ENCODE measurements at places on chromosomes 12 and 14.

- no peak for DNase-seq
Measured at GRCh38 chr12:26455936-26456574, 260.7 kb downstream of the SSPN start.

GRCh38 chr12:81465876-81466275, 293.3 kb downstream of the PPFIA2 start:
- DNase-seq, result no peak

DNA sequence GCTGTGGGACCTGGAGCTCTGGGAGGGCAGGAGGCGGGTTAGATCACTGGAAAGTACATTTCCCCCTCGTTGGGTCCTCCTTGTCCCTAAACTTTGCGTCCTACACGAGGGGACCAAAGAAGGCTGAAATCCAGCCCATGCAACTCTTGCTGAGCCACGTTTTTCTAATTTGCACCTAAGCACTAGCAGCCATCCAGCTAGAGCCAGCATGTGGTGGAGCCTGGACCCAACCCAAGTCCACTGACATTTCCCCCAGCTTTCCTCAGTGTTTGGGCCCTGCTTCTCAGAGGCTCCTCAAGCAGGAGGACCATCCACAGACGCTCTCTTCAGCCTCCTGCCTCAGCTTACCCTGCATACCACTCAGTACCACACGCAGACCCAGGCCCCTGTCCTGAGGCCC, 49.7 kb downstream of the TSPAN11 start:
- DNase-seq, result no peak

- no peak for DNase-seq
Measured at GRCh38 chr14:95189367-95190132, 32.2 kb upstream of the DICER1 start.

- DNase-seq, result no peak
Measured at GRCh38 chr14:59347915-59348314, 117.3 kb downstream of the GPR135 start.

GRCh38 chr14:103871596-103872480, 24.5 kb upstream of the PPP1R13B start:
- DNase-seq, result no peak

DNA sequence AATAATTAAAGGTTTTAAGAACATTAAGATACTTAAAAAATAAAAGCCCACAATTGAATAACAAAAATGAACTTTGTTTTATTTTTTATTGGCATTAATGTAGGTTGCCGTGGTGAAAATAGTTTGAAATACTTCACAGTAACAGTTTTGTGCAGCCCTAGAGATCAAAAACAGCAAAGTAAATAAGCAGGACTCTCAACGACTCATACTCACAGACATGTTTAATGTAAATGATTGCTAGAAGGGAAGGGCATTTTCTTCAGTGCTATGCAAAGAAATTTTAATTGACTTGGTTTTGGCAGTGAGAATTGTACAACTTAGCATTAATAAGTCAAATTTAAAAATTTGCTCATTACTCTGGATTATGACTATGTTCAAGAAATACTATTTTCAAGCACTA, 16.0 kb downstream of the TRMT5 start:
- DNase-seq, result no peak

GRCh38 chr14:96053600-96054381, 14.6 kb downstream of the C14orf132 start:
- DNase-seq, result peak; percentile 74

DNA sequence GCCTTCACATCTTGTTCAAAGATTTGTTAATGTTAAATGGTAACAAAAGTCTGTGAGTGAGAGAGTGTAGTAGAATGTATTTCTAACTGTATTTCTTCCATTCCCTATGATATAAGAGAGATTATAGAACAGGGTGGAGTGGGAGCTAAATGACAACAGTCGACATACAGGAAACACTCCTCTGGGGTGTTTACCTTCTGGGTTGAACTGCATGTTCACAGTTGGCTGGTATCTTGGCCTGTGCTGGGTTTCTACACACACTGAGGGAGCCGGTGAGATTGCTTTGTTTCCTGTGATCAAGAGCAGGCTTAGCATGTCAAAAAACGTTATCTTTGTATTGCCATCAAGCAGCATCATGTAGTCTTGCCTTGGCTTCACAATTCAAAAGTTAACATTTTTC, 274.3 kb upstream of the FAR2 start:
- no peak for DNase-seq

- DNase-seq, result no peak
Measured at GRCh38 chr12:108299516-108299915, 39.6 kb downstream of the CMKLR1 start.

DNA sequence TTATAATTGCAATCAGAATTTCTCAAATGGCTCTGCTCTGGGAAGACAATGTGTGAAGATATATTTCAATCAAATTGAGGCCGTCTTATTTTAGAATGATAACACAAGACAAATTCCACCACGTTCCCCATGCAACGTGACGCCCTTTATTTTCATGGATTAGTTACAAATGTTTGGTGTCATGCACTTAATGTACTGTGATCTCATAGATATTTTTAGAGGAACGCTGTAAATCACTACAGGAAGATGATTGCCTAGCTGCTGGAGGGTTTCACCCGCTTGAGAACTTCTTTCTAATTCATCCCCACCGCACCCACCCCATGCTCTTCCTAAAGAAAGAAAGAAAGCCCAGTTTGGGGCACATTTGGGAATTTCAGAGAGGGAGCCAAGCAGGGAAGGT, 117.2 kb downstream of the PLXNC1 start:
- DNase-seq, result no peak
